Fibroblast of skin of right quadriceps (primary cell): ENCODE measurements at places on chromosomes 13 and 19.

GRCh38 chr13:44306371-44307192 lies 67.0 kb upstream of the SERP2 start:
- DNase-seq: peak; percentile 96

DNA sequence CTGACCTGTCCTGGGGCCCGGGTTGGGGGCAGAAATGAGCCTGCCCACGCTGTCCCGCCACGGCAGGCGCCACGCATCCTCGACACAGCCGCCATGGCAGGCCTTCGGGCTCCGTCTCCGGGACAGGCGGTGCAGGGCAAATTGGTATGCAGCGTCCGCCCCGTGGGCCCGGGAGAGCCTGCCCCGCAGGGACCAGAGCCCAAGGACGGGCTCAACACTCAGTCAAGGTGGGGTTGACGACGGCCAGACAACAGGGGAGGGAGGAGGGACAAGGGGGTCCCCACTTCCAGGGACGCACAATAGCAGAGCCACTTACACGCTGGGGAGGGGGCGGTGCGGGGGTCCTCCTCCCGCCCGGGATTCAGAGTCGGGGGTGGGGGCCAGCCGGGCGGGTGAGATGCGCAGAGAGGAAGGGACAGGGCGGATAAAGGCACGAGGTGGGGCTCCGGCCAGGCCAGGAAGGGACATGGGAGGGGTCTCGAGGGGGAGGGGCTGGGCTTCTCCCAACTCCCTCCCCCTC lies 1.2 kb downstream of the CTXN1 start:
- no peak for DNase-seq

- DNase-seq: peak; percentile 2
These were observed 373.0 kb downstream of the COG6 start for GRCh38 chr13:40028446-40028845.

DNA sequence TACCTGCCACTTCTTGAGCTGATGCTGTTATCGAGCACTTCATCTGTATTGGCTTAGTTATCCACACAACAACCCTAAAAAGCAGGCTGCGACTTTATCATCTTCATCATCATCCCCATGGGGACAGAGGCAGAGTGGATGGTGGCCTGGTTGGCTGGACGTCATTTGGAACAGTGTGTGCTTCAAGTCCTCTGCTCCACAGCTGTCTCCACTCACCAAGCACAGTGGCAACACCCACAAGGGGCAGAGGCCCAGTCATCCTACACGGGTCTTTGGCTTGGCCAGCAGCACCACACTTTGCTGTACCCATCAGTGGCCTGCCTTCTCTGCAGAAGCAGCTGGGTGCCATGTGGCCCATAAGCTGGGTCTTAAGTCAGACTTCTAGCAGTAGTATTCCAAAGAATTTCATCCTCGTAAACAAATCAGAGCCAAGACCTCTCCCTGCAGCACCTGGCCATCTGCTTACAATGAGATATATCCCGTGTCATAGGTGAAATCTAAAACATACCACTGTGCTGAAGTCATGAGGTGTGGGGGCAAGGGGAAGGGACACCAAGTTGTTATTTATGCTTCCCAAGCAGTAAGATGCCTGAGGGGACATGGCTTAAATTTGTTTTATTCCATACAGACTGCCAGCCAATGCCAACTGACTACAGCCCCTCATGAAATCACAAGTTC lies 47.9 kb upstream of the EPHX3 start:
- no peak for DNase-seq

GRCh38 chr13:24083722-24084421 lies 76.6 kb upstream of the SPATA13 start:
- no peak for DNase-seq
